ENCODE measurements at places on chromosomes 3 and 15.
A peak's percentile ranks its signal among the peaks of the same experiment; 100 is the strongest.

GRCh38 chr15:70111203-70112073, 13.7 kb upstream of the TLE3 start:
- no peak for DNase-seq

DNA sequence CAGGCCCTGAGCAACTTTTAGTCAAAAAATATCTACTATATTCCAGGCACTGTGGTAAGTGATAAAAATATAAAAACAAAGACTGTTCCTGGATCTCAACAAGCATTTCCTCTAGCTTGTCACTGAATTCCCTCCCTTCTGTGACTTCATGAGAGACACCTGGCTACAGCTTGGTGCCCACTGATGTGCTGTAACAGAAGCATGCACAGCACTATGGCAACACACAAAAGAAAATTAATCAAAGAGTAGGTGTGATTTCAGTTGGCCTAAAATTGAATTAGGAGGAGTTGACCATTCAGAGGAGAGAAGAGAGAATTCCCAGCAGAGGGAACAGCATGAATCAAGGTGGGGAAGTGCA, 158.9 kb upstream of the LPP start:
- DNase-seq, result no peak

GRCh38 chr15:68698708-68699107, 119.9 kb downstream of the CORO2B start:
- no peak for DNase-seq

- no peak for DNase-seq
Measured at GRCh38 chr3:61826161-61826560, 264.8 kb downstream of the PTPRG start.

DNA sequence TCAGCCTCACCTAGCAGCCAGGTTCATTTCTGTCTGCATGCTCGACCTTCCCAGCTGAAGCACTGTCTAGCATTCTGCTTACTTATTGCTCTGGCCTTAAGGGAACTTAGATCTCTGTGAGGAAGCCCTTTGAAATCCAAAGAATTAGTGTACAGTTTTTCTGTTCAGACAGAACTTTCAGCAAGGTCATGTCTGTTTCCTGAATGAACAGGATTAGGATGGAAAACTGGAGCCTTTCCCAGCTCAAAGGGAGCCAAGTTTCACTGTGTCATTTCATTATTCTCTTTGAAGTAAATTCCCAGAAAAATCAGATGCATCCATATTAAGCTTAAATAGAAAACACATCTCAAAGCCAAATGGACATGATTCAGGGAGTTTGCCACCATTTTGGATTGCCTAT, 457.3 kb upstream of the KCNMB2 start:
- no peak for DNase-seq

DNA sequence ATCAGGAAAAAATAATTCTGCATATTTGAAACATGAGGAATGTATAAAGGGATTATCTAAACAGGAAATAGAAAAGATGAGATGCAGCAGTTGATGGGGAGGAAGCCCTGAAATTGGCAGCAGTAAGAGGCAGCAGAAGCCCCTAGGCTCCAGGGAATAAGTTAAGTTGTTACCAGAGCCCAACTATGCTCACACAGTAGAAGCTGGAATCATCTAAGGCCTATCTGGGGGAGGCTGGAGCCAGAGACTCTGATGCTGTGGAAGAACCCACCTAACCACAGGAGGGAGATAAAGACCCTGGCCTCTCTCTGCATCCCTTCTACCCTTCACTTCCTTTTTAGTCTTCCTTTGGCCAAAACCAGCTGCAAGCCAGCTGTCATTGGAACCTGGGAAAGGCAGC, 519.7 kb downstream of the DIPK2A start:
- no peak for DNase-seq

DNA sequence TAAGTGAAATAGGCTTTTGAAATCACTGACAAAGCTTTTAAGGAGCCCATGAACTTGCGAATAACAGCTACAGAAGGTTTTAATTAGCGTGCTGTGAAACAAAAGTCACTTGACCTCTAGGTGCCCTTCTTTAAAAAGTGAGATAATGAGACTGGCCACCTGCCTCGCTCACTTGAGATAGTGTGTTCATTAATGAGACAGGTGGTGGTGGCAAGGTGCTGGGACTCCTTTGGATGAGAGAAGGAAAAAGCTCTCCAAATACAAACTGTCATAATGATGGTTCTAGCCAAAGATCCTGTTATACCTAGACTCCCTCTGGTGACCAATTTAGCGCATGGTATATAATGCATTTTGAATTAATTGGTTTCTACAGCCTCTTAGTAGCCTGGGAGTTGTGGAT, 22.7 kb upstream of the IREB2 start:
- no peak for DNase-seq

- peak; percentile 37 for DNase-seq
Measured at GRCh38 chr3:32391643-32392535, at the start of gene CMTM7. Gene CMTM7, plus strand, starts transcription at chr3:32391853. Its CDS starts 54 bp downstream, at chr3:32391907.

DNA sequence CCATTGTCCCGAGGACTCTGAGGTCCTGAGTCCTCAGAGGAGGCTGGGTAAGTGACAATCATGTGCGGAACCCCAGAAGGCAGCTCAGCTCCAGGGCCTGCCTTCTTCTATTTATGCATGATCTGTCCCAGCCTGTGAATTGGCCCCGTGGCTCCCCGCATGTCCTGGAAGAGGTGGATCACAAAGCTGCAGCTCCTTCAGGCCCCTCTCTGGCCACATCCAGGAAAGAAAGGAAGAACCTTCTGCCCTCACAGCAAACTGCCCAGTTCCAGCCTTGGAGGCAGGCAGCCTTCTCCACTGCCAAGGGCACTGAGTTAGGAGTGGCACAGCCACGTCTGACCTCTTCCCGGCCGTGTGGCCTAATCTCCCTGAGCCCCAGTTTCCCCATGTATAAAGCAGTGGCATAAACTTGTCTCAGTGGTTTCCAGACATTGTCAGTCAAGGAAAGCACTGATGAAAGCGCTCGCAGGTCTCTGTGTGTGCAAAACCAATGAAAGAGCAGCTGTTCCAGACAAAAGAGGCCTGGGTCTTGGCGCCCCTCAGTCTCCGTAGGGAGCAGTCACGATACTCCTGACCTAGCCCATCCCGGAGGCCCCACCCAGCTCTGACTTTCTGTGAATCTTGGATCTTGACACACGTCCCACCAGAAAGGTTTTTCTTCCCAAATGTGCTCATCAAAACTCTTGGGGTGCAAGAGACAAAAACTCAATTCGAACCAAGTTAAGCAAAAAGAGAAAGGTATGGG, 497.3 kb downstream of the SHQ1 start:
- DNase-seq, result no peak

DNA sequence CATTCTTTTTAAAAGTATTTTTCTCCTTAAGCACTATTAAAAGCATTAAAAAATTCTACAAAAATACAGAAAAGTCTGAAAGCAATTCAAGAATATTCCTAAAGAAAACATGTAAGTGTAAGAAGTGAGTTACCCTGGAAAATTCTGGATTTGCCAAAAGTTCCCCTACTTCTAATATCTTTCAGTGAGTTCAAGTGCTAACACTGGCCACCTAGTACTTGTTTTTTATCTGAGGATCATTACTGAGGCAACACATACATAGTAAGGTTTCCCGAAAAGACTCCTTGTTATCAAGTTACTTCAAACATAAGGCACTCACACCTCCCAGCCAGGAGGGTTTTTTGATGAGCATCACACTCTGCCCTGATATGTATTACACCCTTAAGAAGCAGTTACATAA, 158.4 kb downstream of the TIGIT start:
- no peak for DNase-seq

DNA sequence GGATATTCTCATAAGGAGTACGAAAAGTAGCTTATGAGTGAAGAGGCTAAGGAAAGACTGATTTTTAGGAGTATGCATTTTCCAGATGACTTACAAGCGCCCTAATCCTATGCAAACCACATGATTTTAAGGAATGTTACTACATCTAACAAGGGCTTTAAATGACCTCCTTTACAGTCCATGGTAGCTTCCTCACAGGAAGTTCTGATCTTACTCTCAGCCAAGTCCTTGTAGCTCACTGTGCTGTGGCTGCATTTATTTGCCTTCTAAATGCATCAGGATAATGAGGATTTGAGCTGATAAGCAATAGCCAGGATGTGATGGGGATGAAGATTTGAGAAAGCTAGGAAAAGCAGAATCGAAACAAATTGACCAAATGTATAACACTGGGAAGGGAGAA, 896.0 kb downstream of the MCTP2 start:
- no peak for DNase-seq

GRCh38 chr3:182585532-182586150, 207.7 kb upstream of the ATP11B start:
- no peak for DNase-seq

- DNase-seq, result no peak
Measured at GRCh38 chr3:5787861-5788488, 600.5 kb downstream of the EDEM1 start.

- DNase-seq, result no peak
Measured at GRCh38 chr15:70910958-70911357, 18.3 kb downstream of the LRRC49 start.

DNA sequence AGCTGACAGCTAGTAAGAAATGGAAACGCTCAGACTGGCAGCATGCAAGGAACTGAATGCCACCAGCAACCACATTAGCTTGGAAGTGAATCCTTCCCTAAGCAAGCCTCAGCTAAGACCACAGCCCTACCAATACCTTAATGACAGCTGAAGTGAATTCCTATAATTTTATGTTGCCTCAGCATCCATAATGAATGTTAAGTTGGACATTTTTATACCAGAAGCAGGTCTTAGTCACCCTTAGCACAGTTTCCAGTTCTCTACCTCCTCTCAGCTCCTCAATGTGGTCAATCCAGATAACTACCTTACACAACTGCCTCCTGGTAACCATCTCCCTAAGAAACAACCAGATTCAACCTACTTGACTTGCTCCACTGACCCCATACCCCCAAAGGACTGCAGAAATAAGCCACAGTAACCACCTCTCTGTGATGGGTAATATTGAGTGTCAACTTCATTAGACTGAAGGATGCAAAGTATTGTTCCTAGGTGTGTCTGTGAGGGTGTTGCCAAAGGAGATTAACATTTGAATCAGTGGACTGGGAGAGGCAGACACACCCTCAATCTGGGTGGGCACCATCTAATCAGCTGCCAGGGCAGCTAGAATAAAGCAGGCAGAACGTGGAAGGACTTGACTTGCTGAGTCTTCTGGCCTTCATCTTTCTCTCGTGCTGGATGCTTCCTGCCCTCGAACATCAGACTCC, 33.5 kb downstream of the NEDD4 start:
- DNase-seq, result no peak

GRCh38 chr15:38540510-38540909, 24.1 kb downstream of the RASGRP1 start:
- DNase-seq, result no peak

DNA sequence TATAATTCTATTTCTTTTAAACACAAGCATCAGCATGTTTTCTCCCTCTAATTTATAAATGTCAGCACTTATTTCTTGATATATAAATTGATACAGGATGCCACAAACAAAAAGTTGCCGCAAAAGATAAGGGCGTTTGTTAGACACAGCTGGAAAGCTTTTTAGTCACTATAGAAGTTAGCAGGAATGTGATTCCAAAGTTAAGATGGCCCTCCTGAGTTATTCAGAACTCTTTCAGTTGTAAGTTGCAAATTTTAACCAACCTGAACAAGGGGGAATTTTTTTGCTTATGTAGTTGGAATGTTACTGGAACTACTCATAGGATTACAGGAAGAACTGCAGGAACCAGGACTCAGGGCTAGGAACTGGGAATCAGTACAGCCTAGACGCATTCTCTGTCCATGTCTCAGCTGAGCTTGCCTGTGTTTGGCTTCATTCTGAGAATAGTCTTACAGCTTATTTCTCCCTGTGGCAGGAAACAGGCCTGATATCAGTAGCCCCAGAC, 166.3 kb downstream of the VGLL4 start:
- no peak for DNase-seq

- no peak for DNase-seq
Measured at GRCh38 chr3:47803480-47804025, 615 bp downstream of the DHX30 start.

- no peak for DNase-seq
Measured at GRCh38 chr15:75817138-75817935, 25.9 kb upstream of the UBE2Q2 start.

DNA sequence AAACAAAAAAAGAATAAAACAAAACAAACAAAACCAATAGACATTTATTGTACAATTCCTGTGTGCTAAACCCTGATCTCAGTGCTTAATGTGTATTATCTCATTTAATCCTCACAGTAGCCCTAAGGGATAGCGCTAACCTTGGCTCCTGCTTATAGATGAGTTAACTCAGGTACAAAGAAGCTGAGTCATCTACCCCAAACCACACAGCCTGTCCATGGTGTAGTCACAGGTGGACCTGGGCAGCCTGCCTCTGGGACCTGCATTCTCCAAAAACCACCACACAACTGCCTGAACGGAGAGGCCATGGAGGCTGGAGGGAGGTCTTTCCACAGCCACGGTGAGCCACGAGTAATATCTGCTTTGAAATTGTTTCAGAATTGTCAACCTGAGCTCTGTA, 5.5 kb upstream of the CLN6 start:
- no peak for DNase-seq

DNA sequence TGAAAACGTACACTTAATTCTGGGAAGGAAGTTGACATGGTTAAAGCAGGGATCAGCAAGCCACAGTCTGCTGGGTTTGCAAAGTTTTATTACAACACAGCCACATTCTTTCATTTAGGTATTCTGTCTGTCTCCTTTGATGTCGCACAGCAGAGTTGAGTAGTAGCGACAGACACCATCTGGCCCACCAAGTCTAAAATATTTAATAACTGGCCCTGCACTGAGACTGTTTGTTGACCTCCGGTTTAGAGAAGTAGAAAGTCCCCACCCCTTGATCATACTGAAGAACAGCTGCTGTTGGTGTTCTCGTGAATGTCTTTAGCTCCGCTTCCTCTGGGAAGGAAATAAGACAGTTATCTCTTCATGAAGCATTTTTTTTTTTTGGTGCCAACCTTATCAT, 66.2 kb downstream of the MCTP2 start:
- DNase-seq, result no peak

GRCh38 chr15:39551476-39551875, 29.4 kb upstream of the THBS1 start:
- no peak for DNase-seq

DNA sequence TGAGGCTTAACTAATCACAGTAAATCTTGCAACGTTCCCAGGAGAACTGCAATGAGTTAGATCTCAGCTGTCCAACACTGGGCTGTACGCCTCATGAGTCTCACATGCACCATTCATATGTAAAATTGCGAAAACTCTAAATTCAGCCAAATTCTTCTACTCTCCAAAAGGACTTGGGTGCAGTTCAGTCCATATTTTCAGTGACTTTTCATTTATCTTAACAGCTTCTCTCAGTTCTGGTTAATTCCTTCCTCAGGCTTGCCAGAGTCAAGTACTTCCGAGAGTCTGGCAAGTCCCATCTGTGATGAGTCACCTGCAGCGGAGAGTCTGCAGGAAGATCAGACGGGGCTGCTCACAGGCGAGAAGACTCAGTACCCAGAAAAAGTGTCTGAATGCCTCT, 11.5 kb downstream of the CCDC80 start:
- DNase-seq, result no peak

DNA sequence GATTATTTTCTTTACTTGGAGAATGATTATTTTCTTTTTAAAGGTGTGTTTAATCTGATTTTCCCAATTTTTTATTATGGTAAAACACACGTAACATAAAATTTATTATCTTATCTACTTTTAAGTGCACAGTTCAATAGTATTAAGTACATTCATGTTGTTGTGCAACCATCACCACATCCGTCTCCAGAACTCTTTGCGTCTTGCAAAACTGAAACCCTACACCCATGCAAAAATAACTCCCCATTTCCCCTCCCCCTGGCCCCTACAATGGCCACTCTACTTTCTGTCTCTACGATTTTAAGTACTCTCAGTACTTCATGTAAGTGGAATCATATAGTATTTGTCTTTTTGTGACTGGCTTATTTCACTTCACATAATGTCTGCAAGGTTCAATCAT, 230.7 kb downstream of the SATB1 start:
- no peak for DNase-seq

Measured in activated T-cell treated with anti-CD3 and anti-CD28 coated beads for 1 hour (primary cell).